Adrenal gland (tissue), 19 donors: ENCODE measurements at places on chromosomes 4 and X. TPM values are rescaled to one million over a fixed set of nuclear protein-coding genes. Genes with fewer than 3 reads are reported as not detected.

DNA sequence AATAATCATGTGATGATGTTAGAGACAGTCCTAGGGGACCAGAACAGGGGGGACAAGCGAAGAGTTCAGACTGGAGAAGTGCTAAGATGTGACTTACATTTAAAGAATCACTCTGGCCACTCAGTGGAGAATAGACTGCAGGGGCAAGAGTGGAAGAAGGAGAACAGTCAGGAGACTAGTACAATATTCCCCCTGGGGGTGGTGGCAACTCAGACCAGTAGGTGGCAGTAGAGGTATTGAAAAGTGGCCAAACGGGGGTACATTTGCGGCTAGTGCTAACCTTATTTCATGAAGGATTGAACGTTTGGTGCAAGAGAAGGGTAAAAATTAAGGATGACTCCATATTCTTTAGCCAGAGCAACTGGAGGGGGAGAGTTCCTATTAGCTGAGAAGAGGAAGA lies 2.7 kb upstream of the BMX start:
- DNase-seq: peak; percentile 50
- no peak overlapping the region for H3K27ac ChIP-seq
- no peaks in the 10 kb centered on the region for H3K36me3 ChIP-seq

- H3K4me1 ChIP-seq: no peaks in the 10 kb centered on the region
- peak overlapping the region; percentile 41 for H3K4me3 ChIP-seq
- DNase-seq: no peak
- H3K27ac ChIP-seq: no peak overlapping the region
These were observed 841 bp upstream of the FRMPD3 start for GRCh38 chrX:107448625-107448997.

DNA sequence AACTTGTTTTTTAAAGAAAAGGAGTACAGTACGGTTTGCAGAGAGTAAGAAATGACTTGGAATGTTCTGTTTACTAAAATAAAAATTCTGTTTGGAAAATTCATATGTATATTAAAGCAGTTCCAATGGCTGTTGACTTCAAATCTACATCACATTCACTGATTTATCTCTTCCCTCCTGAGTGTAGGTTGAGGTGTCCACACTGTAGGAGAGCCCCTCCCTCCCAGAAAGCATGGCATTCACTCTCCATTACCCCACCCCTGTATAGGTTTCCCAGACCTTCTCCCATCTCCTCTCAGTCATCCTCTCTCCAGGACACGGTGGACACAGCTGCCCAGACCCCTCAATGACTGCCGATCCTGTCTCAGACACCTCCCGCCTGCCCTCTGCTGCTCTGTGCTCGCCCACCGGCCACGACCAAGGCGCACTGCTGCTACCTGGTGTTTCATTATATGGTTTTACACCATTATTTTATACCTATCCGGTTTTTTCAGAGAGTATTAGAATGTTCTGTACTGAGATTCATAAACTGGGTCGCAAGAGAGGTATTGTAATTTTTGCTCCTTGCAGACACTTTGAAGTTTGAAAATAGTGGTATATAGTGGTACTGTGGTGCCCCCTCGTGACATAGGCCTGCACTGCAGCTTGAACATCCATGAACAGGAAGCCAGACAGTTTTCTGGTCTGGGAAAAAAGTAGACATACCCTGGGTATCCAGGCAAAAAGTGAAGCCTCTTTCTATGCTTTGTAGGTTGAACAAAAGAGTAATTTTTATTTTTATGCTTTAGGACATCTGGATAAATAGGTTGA lies 38.8 kb upstream of the BEX4 start:
- no peaks in the 10 kb centered on the region for H3K36me3 ChIP-seq
- H3K4me1 ChIP-seq: no peaks in the 10 kb centered on the region
- no peak overlapping the region for H3K27ac ChIP-seq
- DNase-seq: peak; percentile 77

DNA sequence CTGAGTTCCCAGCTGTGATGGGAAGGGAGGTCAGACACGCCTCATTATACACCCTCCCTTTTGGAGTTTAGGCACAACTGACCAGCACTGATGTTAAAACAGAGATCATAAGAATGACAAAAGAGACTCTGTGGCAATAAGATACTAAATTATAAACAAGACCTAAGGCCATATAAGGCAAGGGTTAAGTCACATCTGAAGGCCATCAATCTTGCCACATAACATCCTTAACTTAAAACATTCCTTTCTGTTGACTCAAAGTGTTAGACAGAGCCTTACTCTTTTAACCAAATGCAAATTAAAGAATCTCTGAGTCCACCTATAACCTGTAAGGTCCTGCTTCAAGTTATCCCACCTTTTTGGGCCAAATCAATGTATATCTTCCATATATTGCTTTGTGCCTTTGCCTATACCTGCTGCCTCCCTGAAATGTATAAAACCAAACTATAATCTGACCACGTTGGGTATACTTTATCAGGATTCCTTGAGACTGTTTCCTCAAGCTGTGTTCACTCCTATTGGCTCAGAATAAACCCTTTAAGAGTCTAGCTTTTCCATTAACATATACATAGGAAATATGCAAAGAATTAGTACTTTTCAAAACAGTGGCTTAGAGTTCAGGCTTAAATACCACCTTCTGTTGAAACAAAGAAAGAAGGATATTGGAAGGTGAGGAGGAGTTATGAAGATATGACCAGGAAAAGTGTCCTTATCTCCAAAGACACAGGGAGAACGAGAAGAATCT lies 214.4 kb upstream of the PPP1R2C start:
- no peak overlapping the region for H3K27ac ChIP-seq
- H3K4me3 ChIP-seq: no peak overlapping the region
- peaks cover 4% of the 10 kb centered on the region for H3K27me3 ChIP-seq
- no peaks in the 10 kb centered on the region for H3K36me3 ChIP-seq

- DNase-seq: no peak
- no peak overlapping the region for H3K4me3 ChIP-seq
- no peaks in the 10 kb centered on the region for H3K36me3 ChIP-seq
- H3K27ac ChIP-seq: no peak overlapping the region
- H3K27me3 ChIP-seq: no peaks in the 10 kb centered on the region
These were observed 20.6 kb upstream of the APELA start for GRCh38 chr4:164856396-164856795.

- H3K4me3 ChIP-seq: no peak overlapping the region
- no peaks in the 10 kb centered on the region for H3K36me3 ChIP-seq
- no peaks in the 10 kb centered on the region for H3K4me1 ChIP-seq
- H3K27me3 ChIP-seq: peaks cover 4% of the 10 kb centered on the region
These were observed 327.1 kb downstream of the NAP1L3 start for GRCh38 chrX:93346309-93346708.

DNA sequence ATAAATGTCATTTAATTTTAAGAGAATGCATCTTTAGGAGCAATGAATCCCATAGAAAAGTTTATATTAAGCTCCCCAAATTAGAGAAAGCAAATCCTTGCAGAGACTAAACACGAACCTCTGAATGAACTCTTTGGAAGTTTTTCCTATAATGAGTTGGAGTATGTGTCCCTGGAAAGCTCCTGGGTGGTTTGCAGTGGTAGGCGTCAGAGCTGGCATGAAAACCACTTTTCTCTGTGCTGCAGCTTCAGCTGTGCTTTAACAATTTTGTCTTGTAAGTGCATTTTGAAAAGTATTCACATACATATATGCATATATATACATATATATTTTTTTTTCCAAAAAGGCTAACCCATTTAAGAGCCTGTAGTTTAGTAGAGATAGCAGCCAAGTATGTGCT lies 148.7 kb upstream of the TBC1D9 start:
- H3K4me3 ChIP-seq: no peak overlapping the region
- H3K27ac ChIP-seq: no peak overlapping the region
- DNase-seq: no peak
- H3K4me1 ChIP-seq: peaks cover 34% of the 10 kb centered on the region
- no peaks in the 10 kb centered on the region for H3K27me3 ChIP-seq
- H3K36me3 ChIP-seq: no peaks in the 10 kb centered on the region

DNA sequence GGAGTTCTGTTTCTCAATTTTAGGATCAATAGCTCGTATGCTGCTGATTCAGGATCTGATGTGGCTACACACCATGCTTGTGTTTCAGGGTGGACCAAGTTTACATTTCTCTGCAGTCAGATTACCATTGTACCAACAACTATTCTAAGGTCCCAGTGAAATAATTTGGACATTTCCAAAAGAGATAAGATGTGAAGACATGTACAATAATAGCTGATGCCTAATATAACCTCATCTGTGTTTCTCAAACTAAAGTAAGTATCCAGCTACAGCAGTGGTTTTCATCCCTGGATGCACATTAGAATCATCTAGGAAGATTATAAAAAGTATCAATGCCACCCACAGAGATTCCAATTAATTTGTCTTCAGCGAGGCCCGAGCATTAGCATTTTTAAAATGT lies 209.7 kb downstream of the ANTXR2 start:
- no peak for DNase-seq
- no peak overlapping the region for H3K27ac ChIP-seq
- no peak overlapping the region for H3K4me3 ChIP-seq
- no peaks in the 10 kb centered on the region for H3K36me3 ChIP-seq

- H3K27me3 ChIP-seq: peaks cover 27% of the 10 kb centered on the region
- H3K27ac ChIP-seq: no peak overlapping the region
- H3K4me3 ChIP-seq: no peak overlapping the region
- DNase-seq: peak; percentile 25
- no peaks in the 10 kb centered on the region for H3K36me3 ChIP-seq
These were observed 6.3 kb upstream of the TRPC5OS start for GRCh38 chrX:111869639-111870034.

SPANXB1 gene
- polyA plus RNA-seq: not detected

DIPK2B gene
- polyA plus RNA-seq: 5.4 TPM

GPR34 gene
- 7.8 TPM for polyA plus RNA-seq

LAMP2 gene
- polyA plus RNA-seq: 15.8 TPM

UGT2B17 gene
- 0.09 TPM for polyA plus RNA-seq
